ENCODE measurements at places on chromosomes 7 and 10.

GRCh38 chr10:76029782-76030181 is 598.4 kb downstream of the LRMDA start:
- DNase-seq, result no peak

- DNase-seq, result no peak
These were observed 69.8 kb upstream of the INSIG1 start for GRCh38 chr7:155227788-155228458.

- DNase-seq, result no peak
These were observed 21.0 kb upstream of the CCDC71L start for GRCh38 chr7:106681815-106682495.

GRCh38 chr10:73810735-73811465 is 498 bp downstream of the NDST2 start:
- no peak for DNase-seq

GRCh38 chr10:75688506-75689300 is 257.3 kb downstream of the LRMDA start:
- no peak for DNase-seq

DNA sequence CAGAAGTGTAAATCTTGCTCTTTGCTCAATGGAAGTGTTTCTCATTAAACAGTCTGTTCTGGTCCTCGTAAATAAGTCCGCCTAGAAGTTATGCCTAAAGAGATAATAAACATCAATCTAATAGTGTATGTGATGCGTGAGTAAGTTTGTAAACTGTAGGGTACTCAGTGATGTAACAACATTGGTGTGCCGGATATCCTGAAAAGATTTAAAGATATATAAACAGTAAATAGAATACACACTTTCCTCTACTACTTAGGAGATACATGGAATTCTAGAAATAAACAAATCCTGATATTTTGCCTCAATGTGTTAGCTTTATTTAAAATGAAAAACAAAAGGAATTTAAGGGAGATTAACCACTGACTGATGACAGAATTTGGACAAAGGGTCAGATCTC is 123.5 kb downstream of the AHR start:
- DNase-seq, result no peak

DNA sequence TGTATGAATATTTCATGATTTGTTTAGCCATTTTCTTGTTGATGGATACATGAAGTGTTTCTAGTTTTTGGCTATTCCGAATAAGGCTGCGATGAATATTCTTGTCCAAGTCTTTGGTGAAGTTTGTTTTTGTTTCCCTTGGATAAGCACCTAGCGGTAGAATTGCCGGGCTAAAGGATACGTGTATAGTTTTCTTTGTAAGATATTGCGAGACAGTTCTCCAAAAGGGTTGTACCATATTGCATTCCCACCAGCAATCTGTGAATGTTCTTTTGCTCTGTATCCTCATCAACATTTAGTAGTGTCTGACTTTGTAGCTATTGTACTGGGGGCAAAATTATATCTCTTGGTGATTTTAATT is 142.6 kb downstream of the DOCK1 start:
- DNase-seq, result no peak

- DNase-seq, result no peak
These were observed 74.5 kb downstream of the VWDE start for GRCh38 chr7:12328888-12329770.

DNA sequence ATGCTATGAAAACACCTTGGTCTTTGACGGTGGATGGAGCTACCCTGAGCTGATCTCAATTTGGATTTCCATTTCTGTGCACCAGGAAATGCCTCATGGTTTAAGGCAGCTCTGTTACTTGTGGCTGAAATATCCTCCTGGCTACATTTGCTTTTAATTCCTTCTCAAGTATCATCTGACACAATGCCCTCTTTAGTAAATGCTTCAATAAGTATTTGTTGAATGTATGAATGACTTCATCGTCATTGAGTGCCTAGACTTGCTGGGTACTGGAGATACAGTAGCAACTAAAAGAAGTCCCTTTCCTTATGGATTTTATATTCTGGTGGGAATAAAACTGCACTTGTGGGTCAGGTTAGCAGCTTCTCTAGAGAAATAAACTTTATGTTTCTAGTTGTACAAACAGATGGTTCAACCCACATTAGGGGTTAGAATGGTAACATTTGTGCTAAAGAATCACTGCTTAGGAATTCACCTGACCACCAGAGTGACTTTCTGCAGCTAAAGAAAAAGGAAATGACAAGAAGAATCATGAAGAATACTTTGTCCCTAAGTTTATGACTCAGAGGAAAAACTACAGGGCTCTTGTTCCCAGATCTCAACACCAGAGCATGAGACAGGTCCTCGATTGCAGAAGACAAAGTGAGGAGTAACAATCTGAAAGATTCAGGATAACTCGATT is 21.8 kb upstream of the SMNDC1 start:
- no peak for DNase-seq
